ENCODE measurements at places on chromosomes 6 and 20.
A peak's percentile ranks its signal among the peaks of the same experiment; 100 is the strongest.

DNA sequence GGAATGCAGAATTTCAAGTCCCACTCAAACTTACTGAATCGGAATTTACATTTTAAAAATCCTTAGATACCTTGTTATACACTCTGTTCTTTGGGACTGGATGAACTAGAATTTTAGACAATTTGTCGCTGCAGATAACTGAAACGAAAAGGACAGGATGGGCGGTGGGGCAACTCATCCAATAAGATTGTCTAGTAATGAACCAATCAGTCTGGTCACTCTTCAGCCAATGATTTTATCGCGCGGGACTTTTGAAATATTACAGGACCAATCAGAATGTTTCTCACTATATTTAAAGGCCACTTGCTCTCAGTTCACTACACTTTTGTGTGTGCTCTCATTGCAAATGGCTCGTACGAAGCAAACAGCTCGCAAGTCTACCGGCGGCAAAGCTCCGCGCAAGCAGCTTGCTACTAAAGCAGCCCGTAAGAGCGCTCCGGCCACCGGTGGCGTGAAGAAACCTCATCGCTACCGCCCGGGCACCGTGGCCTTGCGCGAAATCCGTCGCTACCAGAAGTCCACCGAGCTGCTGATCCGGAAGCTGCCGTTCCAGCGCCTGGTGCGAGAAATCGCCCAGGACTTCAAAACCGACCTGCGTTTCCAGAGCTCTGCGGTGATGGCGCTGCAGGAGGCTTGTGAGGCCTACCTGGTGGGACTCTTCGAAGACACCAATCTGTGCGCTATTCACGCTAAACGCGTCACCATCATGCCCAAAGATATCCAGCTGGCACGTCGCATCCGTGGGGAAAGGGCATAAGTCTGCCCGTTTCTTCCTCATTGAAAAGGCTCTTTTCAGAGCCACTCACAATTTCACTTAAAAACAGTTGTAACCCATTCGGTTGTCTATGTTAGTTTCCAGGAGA, 41.9 kb upstream of the HFE start:
- peak; percentile 92 for DNase-seq

- no peak for DNase-seq
Measured at GRCh38 chr20:39103732-39104131, 141.6 kb downstream of the DHX35 start.

- DNase-seq = peak; percentile 54
Measured at GRCh38 chr6:128492386-128492785, 28.0 kb downstream of the PTPRK start.

DNA sequence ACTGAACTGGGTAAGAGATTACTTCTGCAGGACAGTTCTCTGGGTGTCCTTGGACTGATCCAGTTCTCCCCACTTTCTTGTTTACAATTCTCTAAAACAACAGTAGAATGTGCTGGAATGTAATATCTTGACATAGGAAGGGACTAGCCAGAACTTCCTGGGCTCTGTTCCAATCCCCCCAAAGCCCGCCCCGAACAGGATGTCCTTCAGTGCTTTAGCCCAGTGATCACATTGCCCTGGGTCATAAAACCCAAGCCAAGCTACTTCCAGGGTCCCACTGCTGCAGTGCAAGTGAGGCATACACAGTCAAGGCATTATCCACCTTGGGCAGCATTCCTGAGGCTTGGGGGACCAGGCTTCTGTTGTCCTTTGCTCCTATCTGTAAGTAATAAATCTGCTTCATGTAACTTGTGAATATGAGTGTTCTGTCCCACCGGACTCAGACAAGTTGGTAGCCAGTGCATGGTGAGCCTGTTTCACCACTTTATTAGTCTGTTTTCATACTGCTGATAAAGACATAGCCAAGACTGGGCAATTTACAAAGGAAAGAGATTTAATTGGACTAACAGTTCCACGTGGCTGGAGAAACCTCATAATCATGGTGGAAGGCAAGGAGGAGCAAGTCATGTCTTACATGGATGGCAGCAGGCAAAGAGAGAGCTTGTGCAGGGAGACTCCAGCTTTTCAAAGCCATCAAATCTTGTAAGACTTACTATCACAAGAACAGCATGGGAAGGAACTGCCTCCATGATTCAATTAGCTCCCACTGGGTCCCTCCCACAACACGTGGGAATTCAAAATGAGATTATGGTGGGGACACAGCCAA, 23.5 kb downstream of the FITM2 start:
- no peak for DNase-seq
